HCEC 1CT (cell line): ENCODE measurements at places on chromosomes 5 and 9.

DNA sequence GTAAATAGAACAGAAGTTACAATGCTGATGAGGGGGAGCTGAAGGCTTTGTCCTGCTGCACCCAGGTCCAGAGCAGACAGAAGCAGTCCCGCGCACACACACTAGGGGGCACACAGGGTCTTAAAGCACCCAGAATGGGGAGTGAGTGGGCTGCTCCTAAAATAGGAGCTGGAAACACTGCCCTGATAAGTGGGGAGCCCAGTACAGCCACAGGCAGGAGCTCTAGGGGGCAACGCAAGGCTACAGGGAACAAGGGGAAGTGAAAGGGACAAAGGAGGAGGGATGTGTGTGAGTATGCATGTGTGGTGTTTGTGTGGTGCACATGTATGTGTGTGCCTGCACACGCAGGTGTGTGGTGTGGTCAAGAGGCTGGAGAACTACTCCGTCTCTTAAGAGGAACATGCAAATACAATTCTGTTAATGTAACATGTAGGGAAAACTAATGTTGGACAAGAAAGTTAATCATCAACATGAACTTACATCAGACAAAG, 191.5 kb downstream of the ROR2 start:
- DNase-seq: peak; percentile 43

DNA sequence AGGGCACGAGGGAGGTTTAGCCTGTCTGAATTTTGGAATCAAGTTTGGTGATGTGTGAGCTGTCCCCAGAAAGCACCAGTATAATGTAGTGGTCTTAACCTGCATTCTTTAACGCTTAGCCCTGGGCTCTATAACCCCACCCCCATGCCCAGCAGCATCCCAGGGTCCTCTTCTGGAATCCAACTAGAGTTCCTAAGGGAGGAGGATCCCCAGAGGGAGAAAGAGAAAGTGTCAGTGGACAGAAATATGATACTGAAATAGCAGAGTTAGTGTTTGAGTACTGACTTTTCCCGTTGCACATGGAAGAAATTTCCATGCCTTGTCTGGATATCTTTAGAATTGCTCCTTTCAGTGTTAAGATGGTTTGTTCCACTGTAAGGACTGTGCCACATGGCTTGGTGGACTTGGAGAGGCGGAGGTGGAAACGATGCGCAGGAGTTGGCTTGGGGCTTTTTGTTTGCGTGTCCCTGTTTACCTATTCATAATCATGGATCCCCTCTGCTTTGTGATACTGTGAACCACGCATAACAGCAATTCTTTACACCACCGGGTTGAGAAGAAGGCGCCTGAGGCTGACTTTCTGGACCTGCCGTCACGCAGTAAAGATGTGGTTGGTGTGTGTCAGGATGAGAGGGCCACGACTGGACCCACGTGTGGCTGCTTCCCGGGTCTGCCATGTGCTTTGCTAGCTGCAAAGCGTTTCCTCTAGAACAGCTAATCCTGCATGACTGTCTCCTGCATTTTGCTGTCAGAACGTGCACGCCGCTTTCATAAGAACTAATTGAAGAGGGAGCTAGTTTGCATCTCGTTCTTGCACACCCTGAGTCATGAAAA, 142.3 kb downstream of the SMARCA2 start:
- DNase-seq: peak; percentile 73

GRCh38 chr5:147874910-147875367, 3.6 kb upstream of the SCGB3A2 start:
- no peak for DNase-seq

DNA sequence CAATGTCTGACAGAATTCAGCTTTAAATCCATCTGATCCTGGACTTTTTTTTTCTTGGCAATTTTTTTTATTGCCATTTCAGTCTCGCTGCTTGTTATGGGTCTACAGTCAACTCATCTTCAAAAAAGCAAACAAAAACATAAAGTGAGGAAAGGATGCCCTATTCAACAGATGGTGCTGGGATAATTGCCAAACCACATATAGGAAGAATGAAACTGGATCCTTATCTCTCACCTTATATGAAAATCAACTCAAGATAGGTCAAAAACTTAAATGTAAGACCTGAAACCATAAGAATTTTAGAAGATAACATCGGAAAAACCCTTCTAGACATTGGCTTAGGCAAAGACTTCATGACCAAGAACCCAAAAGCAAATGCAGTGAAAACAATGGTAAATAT, 389.1 kb upstream of the ST8SIA4 start:
- no peak for DNase-seq
